CD4-positive, alpha-beta T cell treated with Interleukin-4 for 1 hour (primary cell): ENCODE measurements at places on chromosomes 16 and 17.

DNA sequence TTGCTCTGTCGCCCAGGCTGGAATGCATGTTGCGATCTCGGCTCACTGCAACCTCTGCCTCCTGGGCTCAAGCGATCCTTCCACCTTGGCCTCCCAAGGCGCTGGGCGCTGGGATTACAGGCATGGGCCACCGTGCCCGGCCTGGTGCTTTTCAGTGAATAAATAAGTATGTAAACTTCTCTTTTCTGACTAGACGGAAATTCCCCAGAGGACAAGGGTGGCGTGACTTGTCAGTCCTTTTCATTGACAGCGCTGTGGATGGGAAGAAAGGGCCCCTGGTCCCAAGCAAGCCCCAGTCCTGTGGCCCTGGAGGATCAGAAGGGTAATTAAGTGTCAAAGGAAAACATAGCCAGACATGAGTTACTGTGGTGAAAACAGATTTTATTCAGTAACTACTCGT lies 9.6 kb upstream of the SPN start:
- no peak for DNase-seq

DNA sequence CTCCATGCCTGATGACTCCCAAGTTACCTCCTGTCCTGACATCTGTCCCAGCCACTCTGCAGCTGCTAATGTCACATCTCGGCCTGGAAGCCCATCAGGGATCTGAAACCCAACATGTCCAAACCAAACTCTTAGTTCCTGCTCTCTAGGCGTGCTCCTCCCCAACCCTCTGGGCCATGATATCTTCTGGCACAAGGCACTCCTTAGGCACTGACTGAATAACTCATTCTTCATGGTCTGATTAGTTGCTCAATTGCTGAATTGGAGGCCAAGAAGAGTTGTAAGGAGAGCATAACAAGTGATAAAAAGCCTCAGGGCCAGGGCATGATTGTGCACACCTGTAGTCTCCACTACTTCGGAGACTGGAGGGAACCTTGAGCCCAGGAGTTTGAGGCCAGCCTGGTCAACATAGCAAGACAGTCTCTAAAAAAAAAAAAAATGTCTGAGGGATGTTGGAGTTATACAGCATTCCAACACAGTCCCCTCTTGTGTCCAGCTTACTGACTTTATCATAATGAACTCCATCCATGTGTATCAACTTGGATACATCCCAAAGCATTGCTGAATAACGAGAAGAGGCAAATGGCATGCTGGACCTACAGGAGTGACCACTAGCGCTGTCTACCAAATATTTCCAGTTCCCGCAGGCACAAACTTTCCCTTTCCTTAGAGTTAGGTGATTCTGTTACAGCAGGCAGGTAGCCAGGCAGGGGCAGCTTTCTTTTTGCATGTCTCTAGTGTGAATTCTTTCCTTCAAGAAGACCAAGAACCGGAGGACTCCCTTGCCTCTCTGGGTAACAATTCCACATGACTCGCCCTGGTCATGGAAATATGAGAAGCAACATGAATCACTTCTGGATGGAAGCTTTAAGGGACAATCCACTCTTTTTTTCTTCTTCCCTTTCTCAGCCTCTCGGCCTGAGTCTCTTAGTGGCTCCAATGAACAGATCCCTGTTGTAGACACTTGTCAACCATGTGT lies 18.1 kb upstream of the SHCBP1 start:
- no peak for DNase-seq

DNA sequence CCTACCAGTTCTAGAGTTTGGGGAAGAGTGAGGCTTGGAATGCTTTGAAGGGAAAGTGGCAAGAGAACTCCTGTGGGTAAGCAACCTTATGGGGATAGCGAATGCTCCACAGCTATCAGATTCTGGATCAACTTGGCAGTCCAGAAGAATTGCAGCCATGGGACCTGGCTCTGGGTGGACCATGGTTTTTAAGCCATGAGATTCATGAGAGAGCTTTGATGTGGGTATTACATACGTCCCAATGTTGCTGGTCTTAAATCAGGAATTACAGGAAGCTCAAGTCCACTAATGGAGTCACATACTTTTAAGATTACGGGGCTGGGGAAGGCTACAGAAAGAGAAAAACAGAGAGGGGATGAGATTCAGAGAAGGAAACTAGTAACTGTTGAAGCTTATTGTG lies 142.5 kb upstream of the ELAC2 start:
- no peak for DNase-seq

DNA sequence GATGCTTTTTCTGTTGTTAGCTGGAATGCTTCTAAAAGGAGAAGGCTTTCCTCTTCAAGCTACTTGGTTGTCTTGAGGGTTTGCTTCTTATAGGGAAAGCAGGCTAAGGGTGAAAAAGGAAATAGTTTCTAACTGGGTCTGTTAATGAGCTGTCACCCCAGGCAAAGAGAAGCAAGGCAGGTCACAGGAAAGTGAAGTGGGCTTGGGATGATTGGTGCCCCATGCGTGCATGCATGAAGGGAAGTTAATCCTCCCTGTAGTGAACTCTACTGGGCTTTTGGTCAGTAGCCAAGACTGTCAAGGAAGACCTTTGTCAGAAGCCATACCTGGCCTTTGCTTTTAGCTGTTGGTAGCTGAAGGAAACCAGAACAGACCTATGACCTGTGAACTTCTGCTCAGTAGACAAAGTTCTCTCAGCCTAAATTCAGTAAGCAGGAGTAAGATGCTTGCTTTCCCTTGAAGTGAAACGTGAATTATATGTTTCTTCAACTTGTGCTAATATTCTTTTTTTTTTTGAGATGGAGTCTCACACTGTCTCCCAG lies 16.5 kb downstream of the TENT4B start:
- no peak for DNase-seq

- no peak for DNase-seq
These were observed 48.5 kb downstream of the B9D1 start for GRCh38 chr17:19313746-19314651.

- DNase-seq = no peak
These were observed 124.2 kb downstream of the TMEM132E start for GRCh38 chr17:34703533-34703932.

GRCh38 chr17:3782751-3783150 lies 18.2 kb downstream of the ITGAE start:
- no peak for DNase-seq
